Smooth muscle cell of trachea (primary cell): ENCODE measurements at places on chromosomes 1 and 21. TPM values are rescaled to one million over a fixed set of nuclear protein-coding genes. Genes with fewer than 3 reads are reported as not detected.

LRRC53 gene
- total RNA-seq: not detected in 2 replicates

LCE1C gene
- not detected in 2 replicates for total RNA-seq

NECTIN4 gene
- under 0.01 and 0.17 TPM in 2 replicates for total RNA-seq

AGMAT gene
- 0.99 and 1.6 TPM in 2 replicates for total RNA-seq

OR2T2 gene
- total RNA-seq: not detected in 2 replicates

PEX11B gene
- total RNA-seq: 29.6 and 40.3 TPM in 2 replicates

FCRL6 gene
- total RNA-seq: not detected in 2 replicates

NID1 gene
- total RNA-seq: 48.3 and 54.7 TPM in 2 replicates

INSRR gene
- under 0.01 TPM in 1 of 2 replicates, not detected in the other for total RNA-seq

PTAFR gene
- under 0.01 and 0.15 TPM in 2 replicates for total RNA-seq

PRAMEF13 gene
- not detected in 2 replicates for total RNA-seq

ATP6V0B gene
- 55.9 and 56.7 TPM in 2 replicates for total RNA-seq

SLC44A3 gene
- 0.58 and 3.1 TPM in 2 replicates for total RNA-seq

GPR89A gene
- total RNA-seq: 18.2 and 46.3 TPM in 2 replicates

AIRE gene
- under 0.01 TPM in 1 of 2 replicates, not detected in the other for total RNA-seq

PLPPR4 gene
- 1.9 and 3.3 TPM in 2 replicates for total RNA-seq

GNAI3 gene
- 13.6 and 21.8 TPM in 2 replicates for total RNA-seq

SV2A gene
- 19.4 and 38.0 TPM in 2 replicates for total RNA-seq
